ENCODE measurements at places on chromosomes 5 and 9. TPM values are rescaled to one million over a fixed set of nuclear protein-coding genes. Genes with fewer than 3 reads are reported as not detected.

- DNase-seq, result no peak
These were observed 344.6 kb downstream of the GLIS3 start for GRCh38 chr9:3955305-3955687.

DNA sequence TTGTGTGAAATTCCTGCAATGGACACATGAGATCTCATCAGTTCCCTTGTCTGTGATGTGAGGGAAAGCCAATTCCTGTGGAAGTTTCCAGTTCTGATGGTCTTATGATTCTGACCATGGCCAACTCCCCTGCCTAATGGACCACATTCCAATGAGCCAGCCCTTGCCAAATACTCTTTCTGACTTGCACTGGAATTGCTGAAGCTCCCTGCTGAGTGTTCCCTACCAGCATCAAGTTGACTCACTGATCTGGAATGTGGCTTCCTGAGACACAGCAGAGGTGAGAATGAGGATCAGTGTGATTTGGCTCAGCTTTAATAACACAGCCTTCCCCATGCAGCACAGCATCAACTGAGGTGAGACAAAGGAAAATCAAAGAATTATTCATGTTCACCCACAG, 427.8 kb downstream of the KDM4C start:
- no peak for DNase-seq

- no peak for DNase-seq
These were observed 108.3 kb downstream of the FAM174A start for GRCh38 chr5:100643473-100643872.

- DNase-seq, result no peak
These were observed 151.8 kb upstream of the VLDLR start for GRCh38 chr9:2469681-2470221.

DNA sequence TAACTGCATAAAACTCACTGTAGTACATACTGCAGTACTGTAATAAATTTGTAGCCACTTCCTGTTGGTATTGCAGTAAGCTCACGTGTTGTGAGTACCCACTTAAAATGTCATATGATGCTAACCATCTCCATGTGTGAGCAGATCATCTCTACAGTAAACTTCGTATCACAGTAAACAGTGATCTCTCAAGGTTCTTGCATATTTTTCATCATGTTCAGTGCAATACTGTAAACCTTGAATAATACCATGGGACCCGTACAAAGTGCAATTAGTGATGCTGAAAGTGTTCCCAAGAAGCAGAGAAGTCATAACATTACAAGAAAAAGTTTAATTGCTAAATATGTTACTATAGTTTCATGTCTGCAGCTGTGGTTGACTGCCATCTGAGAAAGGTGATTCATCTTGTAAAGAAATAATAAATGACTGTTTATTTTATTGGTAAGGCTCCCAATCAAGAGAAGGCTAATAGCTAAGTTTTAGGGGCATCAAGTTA, 253.8 kb upstream of the POU5F2 start:
- DNase-seq, result no peak

The PARP8 gene
- total RNA-seq, result 56.0 TPM

The NUDCD2 gene
- 28.1 TPM for total RNA-seq

The NDUFB6 gene
- total RNA-seq, result 34.4 TPM

The SLC26A2 gene
- total RNA-seq, result 8.9 TPM

The CCDC183 gene
- total RNA-seq, result not detected

The CDKN2A gene
- total RNA-seq, result 6.7 TPM

The ADAMTSL2 gene
- not detected for total RNA-seq
